Stimulated activated naive B cell treated with anti-CD40 and anti-IgM and Interleukin-4, amounts not matched to agents 10 μg/mL and 1 μg/mL and 100 μg/mL, for 72 hours (primary cell): ENCODE measurements at places on chromosomes 12 and 14.

DNA sequence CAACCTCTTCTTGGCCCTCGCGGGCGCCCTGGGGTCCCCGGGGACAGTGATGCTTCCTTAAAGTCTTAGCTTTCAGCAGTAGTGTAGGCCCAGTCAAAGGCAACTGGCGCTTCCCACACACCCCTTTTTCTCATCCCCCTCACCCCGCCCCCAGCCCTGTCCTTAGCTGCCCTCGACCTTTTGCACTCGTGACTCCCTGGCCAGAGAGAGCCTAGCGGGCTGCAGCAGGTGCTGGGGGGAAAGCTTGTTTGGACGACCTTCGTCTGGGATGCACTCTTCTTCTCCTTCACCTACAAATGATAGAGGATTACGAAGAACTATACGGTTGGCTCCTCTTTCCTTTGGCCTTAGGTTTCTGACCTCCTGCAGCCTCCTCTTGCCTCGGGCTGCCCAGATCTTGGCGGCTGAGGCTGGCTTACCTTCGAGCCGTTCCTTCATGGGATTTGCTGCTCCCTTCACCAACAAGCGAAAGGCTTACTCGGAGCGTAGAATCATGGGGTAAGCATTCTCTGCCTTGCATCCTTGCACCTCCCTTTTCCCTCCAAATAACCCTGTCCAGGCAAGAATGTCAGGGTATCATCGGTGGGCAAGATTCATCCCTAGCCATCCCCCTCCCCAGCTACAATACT is 815 bp downstream of the COQ10A start:
- no peaks in the 10 kb centered on the region for H3K27me3 ChIP-seq
- peak overlapping the region; percentile 63 for H3K27ac ChIP-seq
- H3K4me1 ChIP-seq = peaks cover 21% of the 10 kb centered on the region
- peak overlapping the region; percentile 93 for H3K4me3 ChIP-seq
- no peak for DNase-seq

DNA sequence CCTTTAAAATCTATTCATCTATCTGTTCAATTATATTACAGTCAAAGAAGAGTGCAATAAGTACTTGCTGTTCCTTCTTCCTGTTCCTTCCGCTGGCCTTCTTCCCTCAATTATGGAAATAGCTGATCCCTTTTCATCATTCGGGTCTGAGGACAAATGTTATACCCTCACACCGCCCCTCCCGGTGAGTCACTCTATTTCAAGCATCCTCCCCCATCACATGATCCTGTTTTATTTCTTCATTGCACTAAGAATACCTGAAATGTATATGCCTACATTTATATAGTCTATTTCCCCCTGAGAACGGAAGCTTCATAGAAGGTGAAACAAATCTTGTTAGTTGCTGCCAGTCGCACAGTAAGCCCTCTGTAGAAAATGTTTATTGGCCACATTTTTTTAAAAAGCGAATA is 2.5 kb downstream of the SLC38A1 start:
- peaks cover 14% of the 10 kb centered on the region for H3K36me3 ChIP-seq
- no peaks in the 10 kb centered on the region for H3K27me3 ChIP-seq
- no peak overlapping the region for H3K27ac ChIP-seq
- no peak overlapping the region for H3K4me3 ChIP-seq
- H3K4me1 ChIP-seq = peaks cover 26% of the 10 kb centered on the region

DNA sequence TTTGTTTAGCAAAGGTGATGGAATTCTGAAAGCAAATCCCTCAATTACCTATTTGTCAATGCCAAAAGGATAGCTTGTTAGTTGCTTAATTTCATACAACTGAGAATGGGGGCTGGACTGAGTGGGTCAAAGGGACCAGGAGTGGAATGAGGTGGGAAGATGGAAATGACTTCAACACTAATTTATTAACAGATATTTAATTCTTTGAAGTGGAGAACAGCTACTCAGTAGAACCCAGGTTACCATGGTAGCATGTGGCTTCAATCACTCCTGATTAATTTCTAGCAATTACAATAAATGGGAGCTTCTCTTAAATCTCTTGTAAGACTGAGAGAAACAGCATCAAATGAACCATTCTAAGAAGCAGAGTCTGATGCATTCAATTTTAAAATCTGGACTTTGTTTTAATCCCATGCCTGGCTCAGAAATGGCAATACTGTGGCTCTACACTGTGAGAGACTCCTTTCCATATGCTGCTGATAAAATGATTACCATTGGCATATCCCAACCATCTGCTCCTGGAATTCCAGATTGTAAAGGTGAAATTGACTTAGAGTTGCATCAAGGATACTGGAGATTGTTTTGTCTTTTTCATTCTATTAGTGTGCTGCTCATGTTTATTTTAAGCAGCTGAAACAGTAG is 607.8 kb downstream of the SNAPC1 start:
- H3K27ac ChIP-seq = no peak overlapping the region
- DNase-seq = no peak
- no peak overlapping the region for H3K4me3 ChIP-seq
- no peaks in the 10 kb centered on the region for H3K27me3 ChIP-seq
- no peaks in the 10 kb centered on the region for H3K36me3 ChIP-seq
- H3K4me1 ChIP-seq = no peaks in the 10 kb centered on the region

GRCh38 chr12:109577311-109577710 is 3.7 kb downstream of the MVK start:
- no peaks in the 10 kb centered on the region for H3K27me3 ChIP-seq
- H3K36me3 ChIP-seq = peaks cover 46% of the 10 kb centered on the region
- H3K4me1 ChIP-seq = peaks cover 16% of the 10 kb centered on the region
- no peak overlapping the region for H3K27ac ChIP-seq
- H3K4me3 ChIP-seq = no peak overlapping the region

DNA sequence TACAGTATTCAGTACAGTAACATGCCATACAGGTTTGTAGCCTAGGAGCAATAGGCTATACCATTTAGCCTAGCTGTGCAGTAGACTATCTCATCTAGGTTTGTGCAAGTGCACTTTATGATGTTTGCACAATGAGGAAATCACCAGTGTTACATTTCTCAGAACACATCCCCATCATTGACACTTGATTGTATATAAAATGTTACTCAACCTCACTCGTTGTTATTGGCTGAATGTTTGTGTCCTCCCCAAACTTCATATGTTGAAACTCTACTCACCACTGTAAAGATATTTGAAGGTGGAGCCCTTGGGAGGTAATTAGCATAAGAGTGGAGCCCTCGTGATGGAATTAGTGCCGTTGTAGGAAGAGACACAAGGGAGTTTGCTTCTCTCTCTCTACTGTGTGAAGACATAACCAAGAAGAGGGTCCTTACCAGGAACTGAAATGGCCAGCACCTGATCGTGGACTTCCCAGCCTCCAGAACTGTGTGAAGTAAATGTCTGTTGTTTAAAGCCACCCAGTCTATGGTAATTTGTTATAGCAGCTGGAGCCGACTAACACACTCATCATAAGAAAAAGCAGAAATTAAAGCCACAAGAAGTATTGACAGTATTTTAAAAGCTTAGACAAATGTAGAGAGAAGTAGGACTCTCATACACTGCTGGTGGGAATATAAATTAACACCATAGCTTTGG is 3.2 kb upstream of the MED13L start:
- no peak for DNase-seq
- H3K27me3 ChIP-seq = no peaks in the 10 kb centered on the region
- no peak overlapping the region for H3K4me3 ChIP-seq
- H3K4me1 ChIP-seq = peaks cover 13% of the 10 kb centered on the region
- H3K36me3 ChIP-seq = peaks cover 5% of the 10 kb centered on the region

DNA sequence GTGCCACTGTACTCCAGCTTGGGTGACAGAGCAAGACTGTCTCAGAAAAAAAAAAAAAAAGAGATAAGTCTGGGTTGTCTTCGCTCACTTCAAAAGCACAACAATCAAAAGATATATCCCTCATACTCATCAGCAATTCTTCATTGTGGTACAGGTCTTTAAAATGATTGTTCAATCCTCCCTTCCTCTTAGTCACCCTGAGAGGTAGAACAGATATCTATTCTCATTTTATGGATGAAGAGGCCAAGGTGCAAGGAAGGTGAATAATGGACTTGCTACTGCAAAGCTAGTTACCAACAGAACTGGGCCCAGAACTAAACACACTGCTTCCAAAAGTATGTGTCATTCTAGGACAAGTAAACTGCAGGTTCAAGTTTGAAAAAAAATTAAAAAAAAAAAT is 7.1 kb downstream of the ERG28 start:
- H3K4me3 ChIP-seq = no peak overlapping the region
- no peak overlapping the region for H3K27ac ChIP-seq
- H3K27me3 ChIP-seq = no peaks in the 10 kb centered on the region
- H3K36me3 ChIP-seq = peaks cover 44% of the 10 kb centered on the region
- DNase-seq = no peak
- no peaks in the 10 kb centered on the region for H3K4me1 ChIP-seq

DNA sequence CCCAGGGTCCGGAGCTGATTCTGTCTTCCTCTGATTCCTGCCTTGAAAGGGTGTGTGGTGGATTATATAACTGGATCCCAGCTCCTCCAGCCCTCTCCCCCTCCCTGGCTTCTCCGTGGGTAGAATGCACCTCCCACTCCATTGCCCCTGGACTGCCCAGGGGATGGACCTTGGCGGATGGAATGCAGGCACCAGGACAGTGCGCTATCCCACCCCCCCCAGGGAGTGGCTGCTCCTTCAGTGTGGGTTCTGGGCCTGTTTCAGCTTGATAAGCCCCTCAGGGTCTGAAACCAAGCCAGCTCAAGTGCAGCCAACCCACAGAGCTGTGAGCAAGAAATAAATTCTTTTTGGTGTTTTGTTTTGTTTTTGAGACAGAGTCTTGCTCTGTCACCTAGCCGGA is 112.4 kb upstream of the TMEM132D start:
- H3K4me3 ChIP-seq = no peak overlapping the region
- H3K36me3 ChIP-seq = no peaks in the 10 kb centered on the region
- peaks cover 4% of the 10 kb centered on the region for H3K27me3 ChIP-seq
- no peak for DNase-seq
